ENCODE measurements at places on chromosomes 11 and 22.
A peak's percentile ranks its signal among the peaks of the same experiment; 100 is the strongest.

DNA sequence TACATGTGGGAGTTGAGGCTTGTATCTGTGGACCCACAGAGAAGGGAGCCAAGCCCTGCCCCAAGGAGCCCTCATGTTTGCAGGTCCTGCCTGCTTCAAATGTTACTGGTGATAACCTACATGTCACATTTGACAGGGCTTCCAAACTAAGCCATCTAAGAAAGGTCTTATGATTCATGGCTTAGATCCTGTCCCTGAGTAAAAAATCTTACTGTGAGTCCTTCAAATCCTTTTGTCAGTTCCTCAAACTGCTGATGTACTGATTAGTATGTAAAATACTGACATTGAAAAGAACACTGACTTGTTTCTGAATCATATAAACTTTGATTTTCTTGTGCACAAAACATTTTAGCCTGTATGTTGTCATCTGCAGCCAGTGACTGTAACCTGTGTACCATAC is 1.0 kb upstream of the PANX1 start:
- DNase-seq = no peak

- DNase-seq = no peak
Measured at GRCh38 chr22:47303161-47303890, 540.9 kb downstream of the TBC1D22A start.

GRCh38 chr22:37012262-37012904 is 6.9 kb downstream of the TST start:
- DNase-seq = no peak

GRCh38 chr11:1381793-1382425 is 7.8 kb upstream of the BRSK2 start:
- DNase-seq = no peak

DNA sequence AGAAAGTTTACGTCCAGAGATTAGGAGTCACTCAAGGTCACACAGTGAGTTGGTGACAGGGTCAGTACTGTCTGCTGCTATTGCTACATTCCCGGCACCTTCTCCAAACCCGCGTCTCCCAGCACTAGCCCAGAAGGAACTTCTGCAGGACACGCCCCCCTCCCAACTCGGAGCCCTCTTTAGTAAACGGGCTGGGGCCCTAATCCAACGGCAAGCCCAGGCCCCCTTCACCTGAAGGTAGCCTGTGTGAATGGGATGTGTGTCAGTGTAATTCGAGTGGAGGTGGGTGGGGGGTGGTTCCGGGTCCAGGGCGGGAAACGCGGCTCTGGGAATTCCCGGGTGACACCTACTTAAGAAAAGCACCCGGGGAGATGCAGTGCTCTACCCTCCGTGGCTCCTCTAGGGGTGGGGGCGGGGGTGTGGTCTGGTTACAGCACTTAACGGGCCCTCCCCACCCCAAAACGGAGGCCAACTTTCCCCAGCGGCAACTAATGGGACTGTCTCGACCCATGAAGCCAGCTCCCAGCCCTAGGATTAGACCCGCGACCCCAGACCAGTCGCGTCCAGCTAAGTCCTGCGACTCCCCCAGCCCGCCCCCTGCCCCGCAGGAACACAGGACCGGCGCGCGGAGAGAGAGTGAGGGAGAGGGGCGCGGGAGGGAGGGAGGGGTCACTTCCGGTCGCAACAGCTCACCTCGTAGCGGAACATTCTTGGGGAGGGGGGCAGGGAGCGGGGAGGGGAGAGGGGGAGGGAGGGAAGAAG is 468 bp downstream of the PATL1 start:
- DNase-seq = peak; percentile 41

DNA sequence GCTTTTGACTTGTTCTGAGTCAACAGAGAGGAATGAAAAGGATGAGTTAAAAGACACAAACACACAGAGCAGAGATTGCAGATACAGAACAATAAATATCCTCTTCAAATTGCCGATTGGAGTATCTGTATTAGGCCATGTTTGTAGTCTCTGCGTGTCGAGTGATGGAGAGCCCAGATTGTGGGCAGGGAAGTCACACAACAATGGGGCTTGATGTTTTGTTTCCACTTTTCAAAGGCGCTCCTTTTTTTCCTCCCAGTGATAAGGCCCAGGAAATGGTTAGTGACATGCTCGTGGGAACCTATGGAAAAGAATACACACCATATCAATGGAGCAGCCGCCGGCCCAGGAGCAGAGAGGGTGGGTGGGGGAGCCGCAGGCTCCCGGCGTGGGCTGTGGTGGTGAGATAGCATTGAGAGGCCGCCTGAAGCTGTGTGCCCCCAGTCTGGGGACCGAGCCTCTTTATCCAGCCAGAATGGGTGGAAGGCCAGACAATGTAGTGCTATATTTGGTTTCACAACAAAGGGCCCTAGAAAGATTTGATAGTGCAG is 555.9 kb downstream of the INSC start:
- no peak for DNase-seq

DNA sequence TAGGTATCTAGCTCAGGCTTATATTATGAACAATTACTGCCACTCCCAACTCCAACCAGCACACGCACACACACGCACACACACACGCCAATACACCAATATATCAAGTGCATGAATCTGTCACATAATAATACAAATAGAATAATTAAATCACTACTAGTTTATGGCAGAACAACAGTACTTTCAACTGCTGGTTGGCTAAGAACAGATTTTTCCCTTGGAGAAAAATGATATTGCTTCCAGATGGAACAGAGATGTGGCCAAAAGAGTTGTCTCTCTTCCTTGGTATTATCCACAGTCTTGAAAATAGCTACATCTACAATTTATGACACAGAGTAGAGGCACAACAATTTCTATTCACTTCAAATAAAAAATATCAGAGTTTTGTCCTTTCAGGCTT is 538.3 kb upstream of the FAT3 start:
- no peak for DNase-seq

- no peak for DNase-seq
Measured at GRCh38 chr11:78583889-78584288, 9.2 kb upstream of the NARS2 start.

DNA sequence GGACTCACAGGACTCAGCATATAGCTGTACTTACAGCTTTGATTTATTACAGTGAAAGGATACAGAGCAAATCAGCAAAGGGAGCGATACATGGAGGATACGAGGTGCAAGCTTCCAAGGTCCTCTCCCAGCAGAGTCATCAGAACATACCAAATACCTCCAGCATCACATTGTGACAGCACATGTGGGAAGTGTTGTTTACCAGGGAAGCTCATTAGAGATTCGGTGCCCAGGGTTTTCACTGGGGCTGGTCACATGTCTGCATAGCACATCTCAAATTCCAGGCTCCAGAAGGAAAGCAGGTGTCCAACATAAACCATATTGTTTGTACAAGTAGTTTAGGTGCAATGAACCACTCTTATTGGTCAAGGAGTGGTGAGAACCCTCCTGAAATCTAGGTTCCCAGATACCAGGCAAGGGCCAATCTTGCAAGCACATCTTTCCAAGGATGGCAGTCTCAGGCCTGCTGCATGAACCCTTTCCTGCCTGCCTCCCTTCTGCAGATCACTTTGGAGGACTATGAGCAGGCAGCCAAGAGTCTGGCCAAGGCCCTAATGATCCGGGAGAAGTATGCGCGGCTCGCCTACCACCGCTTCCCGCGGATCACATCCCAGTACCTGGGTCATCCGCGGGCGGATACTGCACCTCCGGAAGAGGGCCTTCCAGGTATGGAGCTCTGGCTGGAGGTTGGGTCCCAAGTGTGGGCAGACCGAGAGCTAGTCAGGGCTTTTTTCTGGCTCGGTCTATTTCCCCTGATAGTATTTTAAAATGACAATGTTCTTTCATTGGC is 26.7 kb downstream of the AMPD3 start:
- DNase-seq = no peak

DNA sequence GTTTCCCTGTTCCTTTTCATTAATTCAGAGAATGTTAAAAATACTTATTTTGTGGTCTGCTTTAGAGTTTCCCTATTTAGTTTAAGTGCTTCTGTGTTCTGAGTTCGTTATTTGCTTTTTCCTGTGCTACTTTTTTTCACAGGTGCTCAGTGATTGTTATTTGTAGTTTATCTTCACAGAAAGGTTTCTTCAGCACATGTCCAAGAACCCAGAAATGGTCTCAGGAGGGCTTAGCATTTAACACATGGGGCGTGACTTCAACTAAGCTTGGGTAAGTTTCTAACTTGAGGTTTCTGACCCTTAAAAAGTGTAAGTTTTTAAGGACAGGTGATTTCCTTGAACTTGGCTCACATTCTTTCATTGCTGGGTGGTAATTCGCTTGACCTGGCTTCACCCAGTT is 157.3 kb downstream of the AASDHPPT start:
- no peak for DNase-seq

DNA sequence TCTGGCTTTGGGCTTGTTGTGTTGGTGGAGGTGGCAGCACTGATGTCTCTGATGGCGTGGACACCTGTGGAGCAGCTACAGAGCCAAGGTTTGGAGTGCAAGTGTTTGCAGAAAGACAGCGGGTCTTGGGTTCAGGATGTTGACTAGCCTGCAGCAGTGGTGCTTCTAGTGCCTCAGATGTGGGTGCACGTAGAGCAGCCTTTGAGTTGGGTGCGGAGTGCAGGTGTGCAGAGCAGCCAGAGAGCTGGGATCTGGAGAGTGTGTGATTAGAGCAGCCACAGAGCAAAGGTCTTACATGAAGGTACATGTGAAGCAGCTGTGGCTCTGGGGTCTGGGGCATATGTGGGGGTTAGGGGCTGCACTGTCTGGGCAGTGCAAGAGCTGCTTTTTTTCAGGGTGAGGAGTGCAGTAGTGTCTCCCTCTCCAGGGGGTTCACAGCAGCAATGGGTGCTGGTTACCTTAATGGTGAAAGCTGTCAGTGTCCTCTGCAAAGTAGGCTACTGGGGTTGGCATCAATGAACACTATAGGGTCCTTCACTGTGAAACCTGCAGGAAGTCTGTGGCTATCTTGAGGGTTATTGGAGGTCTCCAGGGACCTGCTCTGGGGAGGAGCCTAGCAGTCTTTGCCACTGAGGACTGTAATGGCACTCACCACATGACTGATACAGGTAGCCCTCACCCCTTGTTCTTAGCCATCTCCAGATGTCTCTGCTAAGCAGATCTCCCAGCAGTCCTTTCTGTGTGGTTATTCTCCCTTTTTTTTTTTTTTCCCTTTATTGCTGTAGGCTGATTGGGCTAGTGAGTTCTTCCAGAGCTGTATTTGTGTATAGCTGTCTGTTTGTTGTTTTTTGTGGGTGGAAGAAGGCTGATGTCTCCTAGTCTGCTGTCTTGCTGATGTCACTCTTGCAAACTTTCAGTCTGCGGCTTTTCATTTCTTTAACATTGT is 14.3 kb downstream of the BIRC2 start:
- no peak for DNase-seq

GRCh38 chr11:66996609-66997273 is 21.6 kb downstream of the C11orf86 start:
- DNase-seq = no peak

DNA sequence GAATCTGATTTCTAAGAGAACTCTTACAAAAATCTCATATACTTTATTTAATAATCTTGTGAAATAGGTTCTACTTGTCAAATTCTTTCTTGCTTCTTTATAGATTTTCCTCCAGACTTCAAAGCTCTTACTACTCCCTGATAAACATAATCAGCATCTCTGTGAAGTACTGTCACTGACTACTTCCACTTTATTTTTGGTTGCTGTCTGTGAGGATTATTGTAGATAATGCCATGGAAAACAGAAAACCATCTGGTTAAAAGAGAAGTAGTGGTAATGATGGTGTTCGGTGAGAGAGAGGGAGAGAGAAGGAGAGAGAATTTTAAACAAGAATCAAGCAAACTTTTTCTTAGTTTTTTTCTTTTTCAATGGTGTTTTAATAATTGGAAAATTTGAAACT is 152.3 kb downstream of the TMEM135 start:
- no peak for DNase-seq

- no peak for DNase-seq
Measured at GRCh38 chr11:16632295-16633200, 105.9 kb upstream of the C11orf58 start.

DNA sequence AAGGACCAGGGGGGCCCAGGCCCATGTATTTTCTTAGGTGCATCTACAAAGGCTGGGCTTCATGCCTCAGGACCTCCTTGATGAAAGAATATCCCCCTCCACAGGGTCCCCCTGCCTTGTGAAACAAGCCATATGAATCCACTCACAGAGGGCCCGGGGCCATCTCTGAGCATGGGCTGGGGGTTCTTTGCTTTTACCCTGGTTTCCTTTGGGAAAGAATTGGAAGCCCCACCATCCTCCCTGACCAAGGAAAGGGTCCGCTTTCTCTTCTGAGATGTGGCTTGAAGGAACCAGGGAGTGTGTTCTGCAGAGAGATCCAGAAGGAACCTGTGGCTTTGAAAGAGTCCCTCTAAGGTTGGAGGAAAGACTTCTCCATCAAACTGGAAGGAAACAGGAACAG is 9.2 kb upstream of the ANO1 start:
- DNase-seq = no peak

- no peak for DNase-seq
Measured at GRCh38 chr11:76729214-76729613, 53.9 kb upstream of the TSKU start.
